ENCODE measurements at places on chromosomes 1 and 21. TPM values are rescaled to one million over a fixed set of nuclear protein-coding genes. Genes with fewer than 3 reads are reported as not detected.

The NRIP1 gene
- total RNA-seq = 52.2 TPM

The MMEL1 gene
- total RNA-seq = 2.3 TPM

The REN gene
- total RNA-seq = not detected

The COPA gene
- total RNA-seq = 93.9 TPM

The BATF3 gene
- total RNA-seq = 0.68 TPM

The INSRR gene
- not detected for total RNA-seq

The RGS8 gene
- not detected for total RNA-seq

DNA sequence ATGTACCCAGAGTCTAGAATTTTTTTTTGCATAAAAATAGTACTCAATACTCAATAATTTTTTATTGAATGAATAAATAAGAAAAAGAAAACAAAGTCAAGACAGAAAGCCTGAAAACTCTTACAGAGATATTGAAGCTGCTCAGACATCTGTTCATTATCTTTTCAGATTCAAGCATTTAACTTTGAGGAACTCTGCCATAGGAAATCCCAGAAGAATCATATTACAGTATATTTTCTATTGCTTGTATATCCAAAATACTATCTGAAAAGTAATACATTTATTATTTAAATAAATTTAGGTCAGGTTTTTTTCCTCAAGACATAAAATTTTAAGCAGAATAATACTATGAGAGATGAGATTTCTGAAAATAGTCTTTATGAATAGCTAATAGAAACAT lies 755.9 kb upstream of the ADGRL4 start:
- no peak for ATAC-seq

DNA sequence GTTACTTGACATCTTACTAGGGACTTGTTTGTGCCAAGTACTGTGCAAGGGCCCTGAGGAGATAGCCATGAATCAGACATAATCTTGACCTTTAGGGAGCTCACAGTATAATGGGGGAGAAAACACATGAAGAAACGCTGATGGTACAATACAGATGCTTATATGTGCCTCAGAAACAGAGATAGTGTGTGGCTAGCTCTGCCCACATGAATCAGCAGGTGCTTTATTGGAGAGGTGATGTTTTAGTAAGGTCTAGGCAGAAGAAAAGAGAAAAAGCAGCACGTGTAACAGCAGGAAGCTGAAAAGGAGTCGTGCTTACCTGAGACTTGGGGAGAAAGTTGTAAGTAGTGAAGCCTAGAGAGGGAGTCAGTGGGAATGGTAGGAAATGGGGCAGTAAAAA lies 60.6 kb upstream of the LMO4 start:
- ATAC-seq = no peak

- ATAC-seq = no peak
Observed at GRCh38 chr1:149916193-149916897, 1.3 kb downstream of the SV2A start.

DNA sequence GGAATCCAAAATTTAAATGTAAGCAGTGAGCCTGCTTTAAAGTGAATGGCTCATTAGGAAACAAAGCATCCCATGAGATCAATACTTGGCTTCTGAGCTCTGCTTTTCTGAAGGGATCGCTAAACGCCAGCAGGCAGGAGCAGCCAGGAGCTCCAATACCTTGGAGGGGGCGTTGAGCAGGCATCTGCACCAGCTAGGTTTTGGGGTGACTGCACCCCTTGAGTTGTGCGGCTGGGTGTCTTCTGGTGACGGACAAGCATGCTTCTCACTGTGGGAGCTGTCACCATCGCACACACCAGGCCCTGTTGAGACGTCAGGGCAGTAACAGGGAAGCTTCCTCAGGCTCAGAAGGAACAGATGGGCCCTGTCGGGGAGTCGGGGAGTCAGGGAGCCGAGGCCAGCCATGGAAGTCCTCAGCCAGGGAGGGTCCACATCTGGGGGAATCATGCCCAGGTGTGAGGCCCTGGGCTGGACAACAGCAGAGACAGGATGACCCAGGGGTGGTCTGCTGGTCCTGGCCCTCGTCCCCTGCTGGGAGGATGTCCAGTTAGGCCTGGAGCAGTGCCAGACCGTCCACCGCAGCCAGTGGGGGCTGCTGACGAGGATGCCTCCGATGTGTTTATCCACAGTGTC lies 57.9 kb upstream of the ADARB1 start:
- ATAC-seq = no peak

DNA sequence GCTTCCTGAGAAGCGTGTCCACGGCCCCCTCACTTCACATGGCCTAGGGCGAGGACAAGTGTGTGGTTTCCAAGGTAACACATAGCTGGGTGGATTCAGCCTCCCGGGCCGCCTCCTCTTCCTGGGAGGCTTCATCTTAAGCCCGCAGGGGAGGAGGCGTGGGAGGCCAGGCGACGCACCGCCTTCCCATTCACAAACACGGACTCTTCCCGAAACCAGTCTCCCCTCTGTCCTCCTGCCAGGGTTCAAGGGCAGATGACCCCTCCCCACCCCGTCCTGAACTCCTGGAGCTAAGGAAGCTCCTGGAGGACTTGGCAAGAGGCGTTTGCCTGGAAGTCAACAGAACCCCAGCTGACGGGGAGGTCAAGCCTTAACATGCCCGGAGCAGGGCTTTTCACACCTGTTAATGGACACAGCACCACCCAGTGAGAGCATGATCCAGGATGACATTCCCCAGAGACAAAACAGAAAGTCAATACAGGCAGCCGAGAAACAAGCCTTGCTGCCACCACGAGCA lies 56.7 kb downstream of the KCNN3 start:
- peak; percentile 67 for ATAC-seq

DNA sequence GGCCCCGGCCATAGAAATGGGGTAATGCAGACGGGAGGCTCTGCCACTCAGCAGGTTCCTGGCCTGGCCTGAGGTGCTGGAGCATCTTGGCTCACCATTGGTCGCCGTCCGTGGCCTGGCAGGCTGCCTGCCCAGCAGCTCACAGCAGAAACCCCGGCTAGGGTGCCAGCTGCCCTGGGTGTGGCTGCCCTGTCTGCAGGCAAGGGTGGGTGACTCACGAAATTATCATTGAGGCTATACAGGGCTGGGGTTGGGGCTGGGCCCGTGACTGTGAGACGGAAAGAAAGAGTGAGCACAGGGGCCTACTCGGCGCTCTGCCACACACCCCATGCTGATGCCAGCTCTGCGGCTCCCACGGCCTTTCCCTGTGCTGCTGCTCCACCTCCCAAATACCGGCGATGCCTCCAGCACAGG lies 8.0 kb upstream of the PKP1 start:
- ATAC-seq = peak; percentile 94

DNA sequence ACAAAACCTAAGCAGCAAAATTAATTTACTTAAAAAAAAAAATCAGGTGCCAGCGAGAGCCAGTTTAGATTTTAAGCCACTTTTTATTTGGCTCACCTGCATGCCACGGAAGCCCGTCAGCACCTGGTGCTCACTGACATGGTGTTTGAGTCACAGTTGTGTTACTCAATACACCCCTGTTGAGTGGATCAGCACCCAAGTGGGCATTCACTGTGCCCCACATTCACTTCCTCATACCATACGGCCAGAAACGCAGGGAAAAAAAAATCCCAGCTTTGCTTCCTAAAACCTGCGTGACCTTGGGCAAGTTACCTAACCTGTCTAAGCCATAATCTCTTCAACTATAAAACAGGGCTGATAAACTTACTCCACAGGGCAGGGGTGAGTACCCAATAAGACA lies 42.8 kb upstream of the SIM2 start:
- ATAC-seq = peak; percentile 97
